PC-9 (cell line): ENCODE measurements at places on chromosomes 13 and 19. TPM values are rescaled to one million over a fixed set of nuclear protein-coding genes. Genes with fewer than 3 reads are reported as not detected.

PRR19 gene
- 0.85 and 1.1 TPM in 2 replicates for total RNA-seq

DNA sequence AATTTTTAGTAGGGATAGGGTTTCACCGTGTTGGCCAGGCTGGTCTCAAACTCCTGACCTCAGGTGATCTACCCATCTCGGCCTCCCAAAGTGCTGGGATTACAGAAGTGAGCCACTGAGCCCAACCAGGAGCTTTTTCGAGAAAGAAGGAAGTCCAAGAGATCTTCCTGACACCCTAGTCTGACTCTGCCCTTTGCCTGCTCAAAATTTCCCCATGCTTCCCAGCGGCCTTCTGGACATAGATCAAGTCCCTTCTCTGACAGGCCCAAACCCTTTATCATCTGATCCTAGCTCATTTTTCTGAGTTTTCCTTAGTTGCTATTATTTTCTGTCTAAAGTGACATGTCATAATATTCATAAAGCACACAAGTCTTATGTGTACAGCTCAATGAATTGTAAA is 1.5 kb upstream of the BAX start:
- no peaks in the 10 kb centered on the region for H3K27me3 ChIP-seq
- peaks cover 10% of the 10 kb centered on the region; the same call in 1 of the 2 replicates for H3K4me1 ChIP-seq
- H3K4me3 ChIP-seq: no peak overlapping the region
- DNase-seq: no peak

DNA sequence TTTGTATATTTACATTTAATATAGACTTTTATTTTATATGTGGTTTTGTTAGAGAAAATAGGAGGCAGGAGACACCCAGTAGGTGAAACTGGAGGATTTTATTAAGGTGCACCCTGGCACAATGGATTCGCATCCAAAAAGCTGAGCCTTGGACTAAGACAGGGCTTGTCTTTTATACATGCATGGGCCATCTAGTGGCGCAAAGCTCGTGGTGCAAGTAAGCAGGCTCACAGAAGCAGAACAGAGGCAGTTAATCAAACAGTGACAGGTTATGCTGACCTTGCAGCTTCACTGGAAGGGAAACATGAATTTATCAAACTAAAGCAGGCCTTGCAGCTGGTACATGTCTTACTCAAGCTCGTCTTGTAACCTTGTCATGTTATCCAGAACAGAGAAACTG is 58.8 kb upstream of the ZNF681 start:
- no peak for DNase-seq
- no peak overlapping the region for H3K27ac ChIP-seq
- H3K36me3 ChIP-seq: peaks cover 13% of the 10 kb centered on the region
- peaks cover 11% of the 10 kb centered on the region for H3K4me1 ChIP-seq

DNA sequence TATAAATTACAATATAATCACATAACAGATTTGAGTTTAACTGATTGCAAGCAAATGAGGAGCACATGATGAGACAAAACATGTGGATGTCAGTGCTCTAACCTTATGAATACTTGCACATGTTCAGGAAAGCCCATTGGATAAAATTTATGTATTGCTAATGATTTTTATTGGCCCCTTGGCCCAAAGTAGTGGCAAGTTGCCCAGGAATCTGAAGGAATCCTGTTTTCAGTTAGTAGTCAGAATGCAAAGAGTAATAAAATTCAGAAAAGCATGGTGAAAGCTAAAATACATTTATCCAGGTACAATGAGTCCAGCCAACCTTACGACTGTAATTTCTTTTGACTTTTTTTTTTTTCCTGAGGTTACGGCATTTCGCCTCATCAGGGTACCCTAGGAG is 1539.4 kb downstream of the EFNB2 start:
- no peaks in the 10 kb centered on the region for H3K27me3 ChIP-seq
- no peaks in the 10 kb centered on the region for H3K4me1 ChIP-seq
- DNase-seq: no peak
- no peaks in the 10 kb centered on the region for H3K36me3 ChIP-seq
- H3K27ac ChIP-seq: no peak overlapping the region
- no peak overlapping the region for H3K4me3 ChIP-seq

DNA sequence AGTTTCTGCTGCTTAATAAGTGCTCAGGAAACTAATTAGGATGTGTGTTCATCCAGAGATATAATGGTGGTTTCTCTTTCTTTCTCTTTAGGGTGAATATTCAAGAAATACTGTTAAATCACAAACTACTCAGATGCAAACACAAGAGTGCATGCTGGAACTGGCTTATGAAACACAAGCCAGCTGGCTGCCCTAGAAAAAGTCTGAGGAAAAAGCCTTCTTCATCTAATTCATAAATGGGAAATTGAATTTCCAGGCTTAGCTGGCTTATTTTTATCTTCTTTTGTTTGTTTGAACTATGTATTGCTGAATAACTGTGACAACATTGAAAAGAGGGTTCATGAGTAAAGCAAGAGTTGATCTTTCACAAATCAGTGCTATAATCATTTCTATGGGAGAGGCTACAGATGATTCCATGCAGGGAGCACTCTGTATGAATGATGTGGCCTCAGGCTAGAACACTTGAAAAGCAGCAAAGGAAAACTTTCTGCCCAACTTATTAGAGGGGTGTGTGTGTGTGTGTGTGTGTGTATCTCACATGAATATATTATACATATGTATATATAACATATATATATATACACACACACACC is 69.8 kb upstream of the SCEL start:
- H3K4me1 ChIP-seq: peaks cover 6% of the 10 kb centered on the region; the same call in 1 of the 2 replicates
- no peaks in the 10 kb centered on the region for H3K36me3 ChIP-seq
- DNase-seq: no peak
- no peaks in the 10 kb centered on the region for H3K27me3 ChIP-seq
- H3K4me3 ChIP-seq: no peak overlapping the region

- H3K27ac ChIP-seq: no peak overlapping the region
- H3K4me3 ChIP-seq: no peak overlapping the region
- H3K27me3 ChIP-seq: no peaks in the 10 kb centered on the region
- DNase-seq: no peak
- no peaks in the 10 kb centered on the region for H3K4me1 ChIP-seq
- no peaks in the 10 kb centered on the region for H3K36me3 ChIP-seq
These were observed 194.1 kb downstream of the KLF12 start for GRCh38 chr13:73940098-73940497.
